ENCODE measurements at places on chromosomes 12 and 14.

DNA sequence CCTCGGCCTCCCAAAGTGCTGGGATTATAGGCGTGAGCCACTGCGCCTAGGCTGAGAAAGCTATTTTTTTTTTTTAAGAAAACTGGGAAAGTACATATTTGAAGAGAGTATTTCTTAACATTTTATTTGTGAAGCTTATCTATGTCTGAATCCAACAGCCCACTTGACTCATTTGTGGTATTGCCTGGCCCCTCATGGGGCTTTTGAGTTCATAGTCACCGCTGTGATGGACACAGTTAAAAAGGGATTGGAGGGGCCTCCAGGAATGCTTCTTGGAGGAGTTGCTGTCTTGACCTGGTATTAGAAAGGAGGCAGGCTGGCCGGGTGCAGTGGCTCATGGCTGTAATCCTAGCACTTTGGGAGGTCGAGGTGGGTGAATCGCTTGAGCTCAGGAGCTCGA is 26.5 kb downstream of the BCL7A start:
- DNase-seq = no peak

GRCh38 chr12:58976146-58976545 is 55.8 kb upstream of the LRIG3 start:
- DNase-seq = no peak

DNA sequence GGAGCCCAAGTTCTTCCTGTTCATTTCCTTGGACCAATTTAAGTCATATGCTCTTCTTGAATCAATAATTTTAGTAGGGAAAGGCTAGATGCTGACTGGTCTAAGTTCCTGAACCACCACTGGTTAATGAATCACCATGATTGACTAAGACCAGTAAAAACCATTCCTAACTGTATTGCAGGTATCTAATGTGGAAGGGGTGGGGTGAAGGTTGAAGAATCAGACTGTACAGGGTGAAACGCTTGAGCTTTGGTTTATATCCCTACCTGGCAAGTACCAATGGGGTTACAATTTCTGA is 100.1 kb downstream of the DYRK2 start:
- no peak for DNase-seq

- DNase-seq = no peak
These were observed 24.5 kb downstream of the ATP2B1 start for GRCh38 chr12:89684136-89684535.

DNA sequence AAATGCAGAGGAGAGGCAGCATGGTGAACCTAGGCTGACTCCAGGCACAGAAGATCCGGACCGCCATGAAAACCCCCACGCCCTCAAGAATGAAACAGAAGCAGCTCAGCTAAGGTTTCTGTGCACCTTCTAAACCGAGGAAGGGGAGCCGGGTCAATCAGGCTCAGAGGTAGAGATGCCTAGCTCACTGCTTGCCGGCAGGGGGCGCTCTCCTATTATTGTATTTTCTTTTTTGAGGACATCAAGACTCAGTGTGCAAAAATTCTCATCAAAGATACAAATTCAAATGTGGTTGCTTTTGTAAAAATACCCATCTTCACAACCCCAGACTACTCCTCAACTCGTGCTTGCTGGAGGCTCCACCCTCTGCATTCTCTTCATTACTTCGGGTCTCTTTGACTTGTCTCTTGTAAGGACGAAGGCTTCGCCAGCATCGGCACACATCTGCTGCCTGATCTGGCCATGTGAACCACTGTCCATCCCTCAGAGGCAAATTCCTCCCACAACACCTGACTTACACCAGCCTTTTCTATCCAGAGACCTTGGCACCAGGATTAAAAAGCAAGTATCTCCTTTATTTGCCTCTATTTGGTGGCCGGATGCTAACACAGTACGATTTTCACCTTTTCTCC is 33.4 kb upstream of the RNASE3 start:
- peak; percentile 12 for DNase-seq

- no peak for DNase-seq
These were observed 37.9 kb downstream of the KICS2 start for GRCh38 chr12:64184216-64184615.

GRCh38 chr14:91893669-91894068 is 26.3 kb upstream of the TC2N start:
- DNase-seq = no peak

- DNase-seq = peak; percentile 79
These were observed 42.5 kb upstream of the C14orf180 start for GRCh38 chr14:104536942-104537612.

GRCh38 chr12:50458606-50459005 is 46.2 kb upstream of the DIP2B start:
- no peak for DNase-seq

DNA sequence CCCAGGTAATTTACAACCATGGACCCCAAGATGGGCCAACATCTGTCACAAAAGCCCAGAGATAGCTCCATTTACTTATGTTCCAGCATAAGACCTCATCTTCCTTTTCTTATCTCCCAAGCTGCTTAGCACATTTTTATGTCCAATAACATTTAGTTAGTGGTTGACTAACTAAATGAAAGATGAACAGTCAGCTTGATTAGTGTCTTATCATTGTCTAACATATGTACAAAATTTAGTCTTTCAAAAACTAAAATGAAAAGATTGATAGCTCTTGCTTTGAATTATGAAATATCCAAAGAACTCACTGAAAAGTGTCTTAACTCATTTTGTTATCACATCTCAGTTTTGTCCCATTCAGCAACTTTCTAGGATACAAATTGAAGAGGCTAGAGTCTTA is 163.1 kb upstream of the EGLN3 start:
- no peak for DNase-seq

GRCh38 chr14:83260751-83261150 is 1727.1 kb upstream of the SEL1L start:
- DNase-seq = no peak

GRCh38 chr14:81535396-81536164 is 1.9 kb upstream of the SEL1L start:
- no peak for DNase-seq

DNA sequence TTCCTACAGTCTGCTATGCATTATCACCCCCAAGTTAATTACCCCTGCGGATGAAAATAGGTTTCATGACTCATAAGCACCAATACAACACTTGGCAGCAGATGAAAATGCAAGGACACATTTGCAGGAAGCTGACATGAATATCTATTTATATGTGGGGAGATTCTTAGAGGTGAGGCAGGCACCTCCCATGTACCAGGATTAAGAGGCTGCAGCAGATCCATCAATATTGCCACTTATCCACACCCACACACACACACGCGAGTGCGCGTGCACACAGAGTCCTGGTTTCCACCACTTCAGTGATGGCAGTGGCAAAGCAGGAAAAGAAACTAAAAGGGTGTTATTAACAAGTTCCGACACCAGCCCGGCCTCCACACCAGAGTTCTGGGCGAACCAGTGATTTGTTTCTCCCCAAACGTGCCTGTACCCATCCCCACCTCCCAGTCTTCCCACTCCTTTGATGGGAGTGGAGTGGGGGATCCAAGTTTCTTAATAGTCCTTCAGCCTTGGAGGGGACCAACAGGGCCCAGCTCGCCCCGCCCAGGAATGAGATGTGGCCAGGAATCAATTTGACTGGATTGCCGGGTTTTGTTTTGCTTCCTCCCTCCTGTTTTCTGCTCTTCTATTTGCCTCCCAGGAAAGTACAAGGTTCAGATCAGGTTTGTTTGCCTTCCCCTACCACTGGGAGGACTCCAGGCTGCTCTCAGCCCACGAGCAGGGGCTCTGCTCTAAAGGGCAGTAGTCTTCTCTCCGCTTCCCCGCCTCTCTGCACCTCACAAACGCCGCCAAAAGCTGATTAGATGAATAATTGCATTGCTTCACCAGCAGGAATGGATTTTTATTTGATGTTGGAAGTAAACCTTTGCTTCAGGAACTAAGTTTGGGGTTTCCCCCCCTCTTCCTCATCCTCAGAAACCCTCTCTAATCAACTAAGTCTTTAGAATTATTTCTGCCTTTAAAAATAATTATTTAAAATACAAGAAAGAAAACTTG is 5.2 kb downstream of the IRF2BPL start:
- DNase-seq = no peak

DNA sequence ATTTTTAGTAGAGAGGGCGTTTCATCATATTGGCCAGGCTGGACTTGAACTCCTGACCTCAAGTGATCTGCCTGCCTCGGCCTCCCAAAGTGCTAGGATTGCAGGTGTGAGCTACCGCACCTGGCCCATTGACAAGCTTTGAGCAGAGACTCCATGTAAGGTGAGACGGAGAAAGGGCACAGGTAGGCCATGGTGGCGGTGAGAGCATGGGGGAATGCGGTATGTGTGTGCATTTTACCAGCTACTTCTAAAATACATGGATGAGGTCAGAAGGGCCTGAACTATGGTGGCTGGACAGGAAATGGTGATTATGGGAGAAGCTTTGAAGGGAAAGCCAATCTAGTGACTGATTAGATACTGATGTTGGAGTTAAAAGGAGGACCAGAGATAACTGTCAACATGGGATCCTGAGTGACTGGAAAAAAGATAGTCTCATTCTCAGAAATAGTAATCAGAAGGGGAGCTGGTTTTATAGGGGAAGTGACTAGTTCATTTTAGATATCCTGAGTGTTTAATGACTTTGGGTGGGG is 21.9 kb upstream of the PTPRB start:
- no peak for DNase-seq

DNA sequence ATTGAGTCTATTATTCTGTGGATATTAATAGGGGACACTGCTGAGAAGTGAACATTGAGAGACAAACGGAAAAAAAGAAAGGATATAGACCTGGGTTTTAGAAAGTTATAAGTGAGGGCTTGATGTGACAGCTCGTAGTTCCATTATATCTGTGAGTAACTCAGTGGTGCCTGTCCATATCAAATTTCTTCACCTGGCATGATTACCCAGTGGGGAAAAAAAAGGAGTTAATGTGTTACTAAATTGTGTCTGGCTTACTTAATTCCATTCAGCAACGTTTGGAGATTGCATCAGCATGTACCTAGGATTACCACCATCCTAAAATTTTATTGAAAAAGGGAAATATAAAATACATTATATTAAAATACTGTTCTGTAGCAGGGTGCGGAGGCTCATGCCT is 1249.9 kb downstream of the SLC16A7 start:
- no peak for DNase-seq

DNA sequence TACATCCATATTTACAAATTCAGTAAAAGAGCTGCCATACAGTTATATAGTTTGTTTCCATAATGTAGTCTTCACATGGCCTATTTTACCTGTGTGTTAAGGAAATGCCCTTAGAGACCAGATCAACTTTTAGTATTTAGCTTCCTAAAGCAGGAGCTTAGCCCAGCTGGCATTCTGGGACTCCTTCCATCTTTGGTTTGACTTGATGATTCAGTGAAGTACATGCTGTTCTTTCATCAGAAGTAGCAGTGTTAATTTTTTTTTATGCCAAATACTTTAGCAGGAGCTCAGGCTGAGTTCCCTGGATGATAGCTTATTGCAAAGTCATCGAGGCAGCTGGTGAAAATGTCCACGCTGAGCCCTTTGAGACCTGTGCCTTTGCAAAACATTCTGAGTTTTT is 101.0 kb downstream of the FOXG1 start:
- peak; percentile 19 for DNase-seq
